ENCODE measurements at places on chromosomes 12 and 14.

DNA sequence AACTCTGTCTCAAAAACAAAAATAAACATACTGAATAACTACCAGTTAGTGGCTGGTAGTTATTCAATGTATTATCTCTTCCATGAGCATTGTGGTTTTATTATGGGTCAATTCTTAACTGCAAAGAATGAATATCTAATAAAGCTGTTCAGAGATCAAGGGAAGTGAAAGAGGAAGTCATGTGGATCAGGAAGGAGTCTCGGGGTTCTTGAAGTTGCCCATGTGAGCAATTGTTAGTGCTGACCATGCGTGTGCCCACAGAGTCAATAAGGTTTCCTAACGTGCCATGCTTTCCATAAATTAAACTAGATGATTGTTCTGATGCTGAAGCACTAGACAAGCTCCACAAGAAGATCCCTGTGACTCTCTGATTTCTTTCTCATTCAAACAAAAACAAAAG lies 136.5 kb upstream of the CPSF6 start:
- H3K4me3 ChIP-seq = no peak overlapping the region
- H3K27ac ChIP-seq = no peak overlapping the region
- no peaks in the 10 kb centered on the region for H3K4me1 ChIP-seq
- H3K27me3 ChIP-seq = no peaks in the 10 kb centered on the region
- no peak for DNase-seq
- H3K36me3 ChIP-seq = no peaks in the 10 kb centered on the region

GRCh38 chr12:109783965-109784244 lies 49.3 kb downstream of the TRPV4 start:
- H3K4me1 ChIP-seq = no peaks in the 10 kb centered on the region
- no peak overlapping the region for H3K4me3 ChIP-seq
- no peak overlapping the region for H3K27ac ChIP-seq
- DNase-seq = no peak

DNA sequence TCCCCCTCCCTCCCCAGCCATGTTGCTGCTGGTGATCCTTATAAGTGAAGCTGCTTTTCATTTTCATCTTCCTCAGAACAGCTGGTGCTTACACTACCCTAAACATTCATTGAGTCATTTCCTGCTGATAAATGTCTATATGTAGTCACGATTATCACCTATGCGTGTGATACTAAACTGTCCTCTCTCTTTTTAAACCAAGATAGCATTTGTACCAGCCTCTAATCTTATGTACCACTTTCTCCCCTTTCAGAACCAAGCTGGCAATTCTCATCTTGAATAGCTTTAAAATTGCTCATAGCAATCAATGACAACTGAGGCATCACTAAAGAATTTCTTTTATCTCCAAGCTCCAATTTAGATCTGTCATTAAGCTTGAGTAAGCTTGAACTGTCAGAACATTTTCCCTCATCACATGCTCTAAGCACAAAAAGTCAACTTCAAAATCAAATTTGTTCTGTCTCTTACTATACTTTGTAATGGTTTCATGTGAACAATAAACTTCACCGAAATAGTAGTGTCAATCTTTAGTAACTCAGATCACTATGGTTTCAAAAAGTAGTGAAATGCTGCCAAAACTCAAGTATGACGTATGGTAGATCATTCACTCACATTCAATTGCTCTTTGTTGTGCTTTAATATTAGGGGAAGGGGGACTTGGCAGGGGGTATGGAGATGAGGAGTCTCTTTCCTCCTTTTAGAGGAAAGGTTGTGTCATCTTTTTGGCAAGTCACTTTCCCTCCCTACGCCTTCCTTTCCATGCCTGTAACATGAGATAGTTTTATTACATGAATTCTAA lies 178.1 kb upstream of the NOVA1 start:
- H3K4me1 ChIP-seq = no peaks in the 10 kb centered on the region
- no peak overlapping the region for H3K4me3 ChIP-seq
- H3K27me3 ChIP-seq = no peaks in the 10 kb centered on the region
- no peak for DNase-seq
- no peaks in the 10 kb centered on the region for H3K36me3 ChIP-seq

DNA sequence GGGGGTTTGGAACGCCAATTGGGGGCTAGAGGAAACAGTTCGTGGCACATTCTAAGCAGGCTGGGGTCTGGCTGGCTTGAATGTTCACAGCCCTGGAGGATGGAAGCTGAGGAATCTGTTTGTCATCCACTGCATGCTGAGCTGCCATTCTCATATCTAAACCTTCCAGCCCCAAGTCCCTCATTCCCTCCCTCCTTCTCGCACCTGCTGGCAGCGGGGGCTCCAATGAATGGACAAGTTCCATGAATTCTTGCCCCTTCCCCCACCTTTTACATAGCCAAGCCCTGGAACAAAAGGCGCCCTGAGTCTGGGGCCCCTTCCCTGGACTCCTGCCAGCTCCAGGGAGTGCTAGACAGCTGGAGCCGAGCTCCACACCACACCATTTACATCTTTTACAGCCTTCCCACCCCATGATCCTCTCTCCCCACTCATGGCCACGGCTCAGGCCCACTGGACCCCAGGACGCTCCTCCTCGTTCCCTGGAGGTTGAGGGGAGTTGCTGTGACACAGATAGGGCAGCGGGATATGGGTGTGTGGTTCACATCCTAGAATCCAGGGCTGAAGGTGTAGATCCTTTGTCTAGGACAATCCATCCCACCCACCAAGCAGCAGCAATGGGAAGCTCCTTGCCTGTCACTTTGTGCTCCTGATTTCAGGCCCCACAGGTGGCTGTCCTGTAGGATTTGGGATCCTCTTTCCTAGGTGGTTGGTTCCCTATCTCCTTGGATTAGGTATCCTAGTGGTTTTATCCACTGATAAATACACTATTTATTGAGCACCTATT lies 21.7 kb upstream of the VRTN start:
- H3K27ac ChIP-seq = no peak overlapping the region
- no peak overlapping the region for H3K4me3 ChIP-seq
- DNase-seq = no peak
- H3K36me3 ChIP-seq = no peaks in the 10 kb centered on the region

- no peaks in the 10 kb centered on the region for H3K27me3 ChIP-seq
- H3K4me3 ChIP-seq = no peak overlapping the region
- no peaks in the 10 kb centered on the region for H3K4me1 ChIP-seq
- DNase-seq = no peak
- no peak overlapping the region for H3K27ac ChIP-seq
Observed at GRCh38 chr12:97452230-97452629, 10.4 kb upstream of the RMST start.

GRCh38 chr12:532908-533565 lies 73.3 kb downstream of the B4GALNT3 start:
- peaks cover 16% of the 10 kb centered on the region for H3K4me1 ChIP-seq
- no peaks in the 10 kb centered on the region for H3K27me3 ChIP-seq
- H3K4me3 ChIP-seq = no peak overlapping the region
- DNase-seq = no peak
- H3K36me3 ChIP-seq = no peaks in the 10 kb centered on the region

GRCh38 chr12:16939871-16940306 lies 333.9 kb upstream of the LMO3 start:
- no peak for DNase-seq
- H3K36me3 ChIP-seq = no peaks in the 10 kb centered on the region
- no peak overlapping the region for H3K4me3 ChIP-seq
- no peak overlapping the region for H3K27ac ChIP-seq
- no peaks in the 10 kb centered on the region for H3K27me3 ChIP-seq
- H3K4me1 ChIP-seq = no peaks in the 10 kb centered on the region

GRCh38 chr14:21537090-21537424 lies 10.9 kb upstream of the SALL2 start:
- H3K4me3 ChIP-seq = peak overlapping the region; percentile 42
- H3K27ac ChIP-seq = no peak overlapping the region
- no peaks in the 10 kb centered on the region for H3K4me1 ChIP-seq
- H3K27me3 ChIP-seq = peaks cover 3% of the 10 kb centered on the region
- no peak for DNase-seq

DNA sequence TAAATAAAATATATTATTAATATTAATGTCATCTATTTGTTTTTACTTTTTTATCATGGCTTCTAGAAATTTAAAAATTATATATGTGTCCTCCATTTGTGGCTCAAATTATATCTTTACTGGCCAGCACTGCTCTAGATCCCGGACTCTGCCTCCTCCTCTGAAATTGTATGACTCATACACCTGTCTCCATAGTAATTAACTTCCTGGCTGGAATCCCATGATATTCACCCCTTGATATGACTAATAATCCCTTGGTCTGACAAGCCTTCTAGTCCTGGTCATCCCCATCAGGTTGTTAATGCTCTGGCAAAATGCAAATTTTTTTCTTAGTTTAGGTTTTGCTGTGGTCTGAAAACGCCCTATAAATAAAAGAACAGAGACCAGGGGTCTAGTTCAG lies 116.2 kb downstream of the BMP4 start:
- no peak for DNase-seq
- H3K27ac ChIP-seq = no peak overlapping the region
- no peaks in the 10 kb centered on the region for H3K36me3 ChIP-seq
- no peak overlapping the region for H3K4me3 ChIP-seq

DNA sequence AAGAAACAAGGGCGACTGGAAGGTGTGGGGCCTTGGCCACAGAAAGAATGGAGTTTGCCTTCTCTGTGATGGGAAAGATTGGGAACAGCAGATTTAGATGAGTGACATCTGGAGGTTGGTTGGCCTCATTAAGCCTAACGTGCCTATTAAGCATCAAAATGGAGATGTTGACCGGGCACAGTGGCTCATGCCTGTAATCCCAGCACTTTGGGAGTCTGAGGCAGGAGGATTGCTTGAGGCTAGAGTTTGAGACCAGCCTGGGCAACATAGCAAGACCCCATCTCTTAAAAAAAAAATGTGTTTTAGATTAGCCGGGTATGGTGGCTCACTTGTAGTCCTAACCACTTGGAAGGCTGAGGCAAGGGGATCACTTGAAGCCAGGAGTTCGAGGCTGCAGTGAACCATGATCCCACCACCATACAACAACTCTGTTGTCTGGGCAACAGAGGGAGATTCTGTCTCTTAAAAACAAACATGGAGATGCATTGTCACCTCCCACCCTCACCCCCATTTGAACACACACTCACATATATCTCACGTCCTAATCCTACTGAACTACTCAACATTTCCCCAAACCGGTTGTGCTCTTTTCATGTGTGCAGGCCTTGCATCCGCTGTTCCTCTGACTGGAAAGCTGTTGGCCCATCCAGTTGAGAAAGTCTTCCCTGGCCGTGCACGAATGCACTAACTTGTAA lies 172.1 kb downstream of the ETV6 start:
- no peaks in the 10 kb centered on the region for H3K36me3 ChIP-seq
- DNase-seq = no peak
- H3K4me3 ChIP-seq = no peak overlapping the region
- no peak overlapping the region for H3K27ac ChIP-seq

DNA sequence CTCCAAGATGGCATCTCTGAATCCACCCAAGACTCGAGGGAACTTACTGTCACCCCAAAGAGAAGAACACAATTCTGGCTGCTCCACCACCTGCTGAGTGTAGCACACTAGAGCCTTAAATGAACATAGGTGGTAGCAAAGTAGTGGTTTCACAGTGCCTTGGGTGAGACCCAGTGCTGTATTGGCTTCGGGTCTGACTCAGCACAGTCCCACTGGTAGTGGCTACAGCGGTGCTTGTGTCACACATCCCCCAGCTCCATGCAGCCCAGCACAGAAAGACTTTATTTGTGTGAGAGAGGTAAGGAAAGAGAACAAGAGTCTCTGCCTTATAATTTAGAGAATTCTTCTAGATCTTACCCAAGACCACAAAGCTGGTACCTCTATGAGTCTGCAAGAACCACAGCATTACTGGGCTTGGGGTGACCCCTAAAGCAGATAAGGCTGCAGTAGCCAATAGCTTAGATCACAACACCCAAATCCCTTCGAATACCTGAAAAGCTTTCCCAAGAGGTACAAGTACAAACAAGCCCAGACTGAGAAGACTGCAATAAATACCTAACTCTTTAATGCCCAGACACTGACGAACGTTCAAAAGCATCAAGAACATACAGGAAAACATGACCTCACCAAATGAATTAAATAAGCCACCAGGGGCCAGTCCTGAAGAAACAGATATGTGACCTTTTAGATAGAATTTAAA lies 83.3 kb upstream of the SLC38A4 start:
- no peaks in the 10 kb centered on the region for H3K36me3 ChIP-seq
- H3K4me1 ChIP-seq = no peaks in the 10 kb centered on the region
- no peak overlapping the region for H3K27ac ChIP-seq
- DNase-seq = no peak
- no peaks in the 10 kb centered on the region for H3K27me3 ChIP-seq
- no peak overlapping the region for H3K4me3 ChIP-seq

DNA sequence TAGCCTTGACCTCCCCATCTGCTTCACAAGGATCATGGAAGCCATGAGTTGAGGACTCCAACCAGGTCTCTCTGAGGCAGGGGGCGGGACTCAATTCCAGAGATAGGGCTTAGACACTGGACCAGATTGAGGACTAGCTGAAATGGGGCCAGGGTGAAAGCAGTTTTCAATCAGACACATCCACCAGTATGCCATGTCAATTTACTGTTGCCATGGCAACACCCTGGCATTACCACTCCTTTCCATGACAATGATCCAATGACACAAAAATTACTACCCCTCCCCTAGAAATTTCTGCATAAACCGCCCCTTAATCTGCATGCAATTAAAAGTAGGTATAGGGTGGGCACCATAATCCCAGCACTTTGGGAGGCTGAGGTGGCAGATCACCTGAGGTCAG lies 18.6 kb upstream of the DCAF5 start:
- H3K27ac ChIP-seq = no peak overlapping the region
- H3K4me1 ChIP-seq = no peaks in the 10 kb centered on the region
- H3K27me3 ChIP-seq = no peaks in the 10 kb centered on the region
- H3K4me3 ChIP-seq = no peak overlapping the region
- no peaks in the 10 kb centered on the region for H3K36me3 ChIP-seq

GRCh38 chr12:127886827-127887226 lies 380.1 kb upstream of the TMEM132C start:
- no peaks in the 10 kb centered on the region for H3K36me3 ChIP-seq
- no peak for DNase-seq
- H3K27me3 ChIP-seq = no peaks in the 10 kb centered on the region
- no peak overlapping the region for H3K27ac ChIP-seq

GRCh38 chr14:45526715-45527549 lies 273.9 kb upstream of the MIS18BP1 start:
- H3K27me3 ChIP-seq = no peaks in the 10 kb centered on the region
- H3K4me3 ChIP-seq = no peak overlapping the region
- H3K27ac ChIP-seq = no peak overlapping the region
- H3K4me1 ChIP-seq = no peaks in the 10 kb centered on the region
- H3K36me3 ChIP-seq = no peaks in the 10 kb centered on the region

DNA sequence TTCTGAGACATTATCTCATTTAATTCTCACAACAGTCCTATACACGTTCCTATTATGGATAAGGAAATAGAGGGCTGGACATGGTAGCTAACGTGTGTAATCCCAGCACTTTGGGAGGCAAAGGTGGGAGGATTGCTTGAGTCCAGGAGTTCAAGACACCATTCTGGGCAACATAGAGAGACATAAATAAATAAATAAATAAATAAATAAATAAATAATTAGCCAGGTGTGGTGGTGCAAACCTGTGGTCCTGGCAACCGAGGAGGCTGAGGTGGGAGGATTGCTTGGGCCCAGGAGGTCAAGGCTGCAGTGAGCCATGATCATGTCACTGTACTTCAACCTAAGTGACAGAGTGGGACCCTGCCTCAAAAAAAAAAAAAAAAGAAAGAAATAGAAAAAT lies 22.6 kb downstream of the DACT1 start:
- no peaks in the 10 kb centered on the region for H3K27me3 ChIP-seq
- no peaks in the 10 kb centered on the region for H3K36me3 ChIP-seq
- H3K27ac ChIP-seq = no peak overlapping the region

GRCh38 chr14:31411218-31411727 lies 9.1 kb downstream of the HEATR5A start:
- DNase-seq = no peak
- no peak overlapping the region for H3K27ac ChIP-seq
- H3K27me3 ChIP-seq = no peaks in the 10 kb centered on the region
- H3K36me3 ChIP-seq = no peaks in the 10 kb centered on the region
- no peak overlapping the region for H3K4me3 ChIP-seq
- H3K4me1 ChIP-seq = peaks cover 32% of the 10 kb centered on the region
